Foreskin keratinocyte (primary cell): ENCODE measurements at places on chromosomes 7 and 10. TPM values are rescaled to one million over a fixed set of nuclear protein-coding genes. Genes with fewer than 3 reads are reported as not detected.

TLL2 gene
- 0.54 and 0.60 TPM in 2 replicates for total RNA-seq

GIMAP7 gene
- total RNA-seq: not detected in 2 replicates

AMZ1 gene
- total RNA-seq: not detected in 2 replicates

C7orf57 gene
- total RNA-seq: 0.28 and 0.44 TPM in 2 replicates

PHYHIPL gene
- total RNA-seq: not detected in 2 replicates
